ENCODE measurements at places on chromosomes 2 and 18. TPM values are rescaled to one million over a fixed set of nuclear protein-coding genes. Genes with fewer than 3 reads are reported as not detected.

GRCh38 chr2:239118675-239119211 is 270.9 kb downstream of the TWIST2 start:
- no peak for DNase-seq

DNA sequence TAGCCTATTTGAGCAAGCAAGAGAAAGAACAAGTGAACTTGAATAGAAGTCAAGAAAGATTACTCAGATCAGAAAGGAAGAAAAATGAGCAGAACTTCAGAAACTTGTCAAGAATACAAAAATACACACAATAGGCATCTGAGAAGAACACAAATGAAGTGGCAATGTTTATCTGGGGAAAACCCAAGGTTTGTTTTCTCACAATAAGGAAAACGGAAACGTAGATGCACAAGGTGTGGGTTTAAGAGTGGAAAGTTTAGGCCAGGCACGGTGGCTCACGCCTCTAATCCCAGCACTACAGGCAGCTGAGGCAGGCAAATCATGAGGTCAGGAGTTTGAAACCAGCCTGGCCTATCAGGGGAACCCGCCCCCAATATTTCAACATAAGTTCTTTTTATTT is 159.5 kb upstream of the GYPC start:
- no peak for DNase-seq

DNA sequence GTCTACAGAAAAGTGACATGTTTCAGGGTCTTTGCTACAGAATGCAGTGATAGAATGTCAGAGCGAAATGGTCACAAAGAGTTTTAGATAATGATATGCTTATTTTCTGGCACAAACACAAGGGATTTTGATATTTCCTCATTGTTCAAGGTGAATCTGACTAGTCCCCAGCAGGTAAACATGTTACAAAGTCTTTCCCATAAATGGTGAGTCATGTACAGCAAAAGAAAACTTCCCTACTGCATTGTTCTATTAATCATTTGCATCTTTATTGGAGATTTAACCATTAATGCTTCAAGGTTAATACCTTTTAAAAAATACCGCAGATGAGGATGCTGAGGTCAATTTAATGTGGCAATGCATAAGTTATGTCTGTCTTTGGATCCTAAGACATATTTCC is 19.1 kb upstream of the TRIB2 start:
- no peak for DNase-seq

DNA sequence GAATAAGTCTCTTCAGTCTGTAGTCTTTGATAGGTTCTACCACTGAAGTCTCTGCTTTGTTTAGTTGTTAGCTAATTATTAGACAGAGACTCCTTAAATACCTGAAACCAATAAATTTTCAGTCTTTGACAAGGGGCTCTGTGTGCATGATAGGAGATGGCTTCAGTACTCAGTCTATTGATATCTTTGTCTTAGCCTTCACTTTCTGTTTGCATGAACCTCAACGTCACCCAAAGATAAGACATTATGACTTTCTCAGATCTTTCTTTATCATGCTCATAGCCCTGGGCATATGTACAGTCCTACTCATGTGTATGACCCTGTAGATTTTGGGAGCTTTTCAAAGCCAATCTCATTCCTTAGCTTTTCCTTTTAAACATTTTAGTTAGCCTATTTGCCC is 183.5 kb upstream of the GCFC2 start:
- peak; percentile 23 for DNase-seq

DNA sequence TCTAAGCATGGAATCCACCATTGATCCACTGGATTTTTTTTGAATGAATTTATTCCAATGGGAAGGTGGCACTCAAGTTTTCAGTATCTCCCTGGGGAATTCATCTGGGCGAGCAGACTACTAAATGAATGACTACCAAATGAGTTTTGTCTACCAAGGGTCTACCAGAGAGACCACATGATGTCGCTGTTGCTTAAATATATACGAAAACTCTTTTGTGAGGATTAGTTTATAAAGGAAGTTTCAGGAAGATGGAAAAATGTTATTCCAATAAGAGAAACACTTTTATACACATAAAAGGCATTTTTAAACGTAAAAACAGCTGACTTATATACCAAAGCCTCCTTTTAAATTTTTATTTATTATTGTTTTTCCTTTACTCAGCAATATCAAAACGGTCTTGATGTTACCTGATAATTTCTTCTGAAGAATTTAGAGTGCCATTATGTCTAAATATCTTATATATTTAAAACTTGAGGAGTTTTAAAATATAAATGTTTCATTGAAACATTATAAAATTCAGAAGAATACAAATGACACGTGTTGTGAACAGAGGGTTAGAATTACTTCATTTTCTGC is 139.7 kb downstream of the HRH4 start:
- DNase-seq, result peak; percentile 79

- no peak for DNase-seq
Measured at GRCh38 chr2:46836295-46837111, 79.1 kb downstream of the MCFD2 start.

GRCh38 chr2:40113272-40113968 is 334.4 kb upstream of the THUMPD2 start:
- DNase-seq, result no peak

GRCh38 chr2:40373111-40373510 is 78.8 kb downstream of the SLC8A1 start:
- DNase-seq, result no peak

GRCh38 chr2:235493775-235494715 is at the start of gene AGAP1:
TSS of gene AGAP1 (plus strand) at chr2:235494043.
- peak; percentile 96 for DNase-seq

GRCh38 chr2:48088994-48089393 is 182.7 kb upstream of the FBXO11 start:
- no peak for DNase-seq

DNA sequence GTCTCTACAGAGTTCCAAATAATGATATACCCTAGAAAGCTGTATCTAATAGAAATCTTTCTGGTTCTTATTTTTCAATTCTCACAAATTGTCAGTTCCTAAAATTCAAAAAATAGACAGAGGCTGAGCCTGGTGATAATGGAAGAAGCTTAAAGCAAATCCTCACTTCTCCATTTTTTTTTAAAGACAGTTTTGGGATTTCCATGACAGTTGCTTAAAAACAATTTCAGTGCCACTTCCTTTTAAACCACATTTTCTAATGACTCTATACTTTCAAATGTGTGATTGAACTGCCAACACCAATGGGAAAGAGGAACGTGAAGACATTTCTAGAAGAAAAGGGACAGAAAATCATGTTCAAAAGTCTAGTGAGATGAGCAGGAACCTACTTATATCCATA is 4.0 kb downstream of the GKN2 start:
- no peak for DNase-seq

DNA sequence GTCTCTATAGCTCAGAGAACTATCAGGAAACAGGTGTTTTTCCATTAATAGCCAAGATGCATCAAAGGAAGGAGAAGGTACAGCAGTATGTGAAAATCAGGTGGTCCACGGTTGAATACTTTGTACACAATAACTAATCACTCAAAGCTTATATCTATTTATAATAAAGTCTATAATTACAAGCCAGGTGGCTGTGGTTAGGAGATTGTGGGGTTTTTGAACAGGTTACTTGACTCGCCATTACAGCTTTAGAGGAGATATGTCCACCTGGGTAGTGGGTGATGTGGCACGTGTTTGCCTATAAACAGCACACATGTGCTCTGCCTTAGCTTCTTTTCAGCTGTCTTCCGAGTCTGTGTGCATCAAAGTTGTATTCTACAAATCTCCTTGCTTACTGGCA is 892.2 kb upstream of the ZEB2 start:
- DNase-seq, result no peak

GRCh38 chr2:148130581-148130980 is 109.7 kb downstream of the MBD5 start:
- peak; percentile 36 for DNase-seq

- no peak for DNase-seq
Measured at GRCh38 chr18:54856105-54856646, 27.9 kb downstream of the RAB27B start.

DNA sequence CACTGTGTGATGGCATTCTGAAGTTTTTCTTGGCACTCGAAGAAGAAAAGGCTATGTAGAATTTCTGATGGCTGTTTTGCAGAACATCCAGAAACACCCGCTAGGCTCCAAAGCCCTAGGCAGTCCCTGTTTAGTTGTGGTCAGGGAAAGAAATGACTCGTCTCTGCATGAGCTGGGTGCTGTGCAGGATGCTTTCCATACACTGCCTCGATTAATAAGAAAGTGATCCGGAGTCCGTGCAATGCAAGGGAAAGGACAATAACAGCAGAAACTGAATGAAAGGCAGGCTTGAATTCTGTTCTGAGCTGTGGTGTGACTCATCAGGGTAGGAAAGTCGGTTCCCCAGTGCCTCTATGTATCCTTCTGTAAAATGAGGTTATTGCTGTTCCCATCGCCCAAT is 18.7 kb downstream of the MAPRE3 start:
- no peak for DNase-seq

- no peak for DNase-seq
Measured at GRCh38 chr2:192159736-192160135, 35.0 kb downstream of the TMEFF2 start.

DNA sequence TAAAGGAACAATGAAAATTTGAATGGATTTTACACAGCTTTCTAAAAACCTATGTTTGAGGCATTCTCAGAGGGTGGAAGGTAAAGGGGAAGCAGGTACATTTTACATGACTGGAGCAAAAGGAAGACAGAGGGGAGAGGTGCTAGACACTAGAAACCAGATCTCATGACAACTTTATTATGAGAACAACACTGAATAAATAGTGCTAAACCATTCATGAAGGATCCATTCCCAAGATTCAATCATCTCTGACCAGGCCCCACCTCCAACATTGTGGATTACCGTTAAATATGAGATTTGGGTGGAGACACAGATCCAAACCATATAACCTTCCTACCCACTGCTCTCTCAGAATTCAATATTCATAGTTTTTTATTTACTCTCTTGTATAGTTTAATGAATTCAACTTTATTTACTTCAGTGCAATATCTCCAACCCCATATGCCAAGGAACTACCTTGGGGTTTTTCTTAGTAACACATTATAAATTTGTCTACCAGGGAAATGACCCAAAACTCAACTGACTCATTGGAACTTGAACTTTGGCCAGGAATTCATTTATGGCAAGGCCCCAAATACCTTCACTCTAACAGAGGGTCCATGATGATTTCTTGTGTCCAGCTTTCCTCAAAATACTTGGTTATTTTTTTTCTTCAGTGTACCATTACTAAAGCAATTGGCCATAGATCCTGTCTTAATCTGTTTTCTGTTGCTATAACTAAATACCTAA is 317.8 kb downstream of the GULP1 start:
- no peak for DNase-seq

DNA sequence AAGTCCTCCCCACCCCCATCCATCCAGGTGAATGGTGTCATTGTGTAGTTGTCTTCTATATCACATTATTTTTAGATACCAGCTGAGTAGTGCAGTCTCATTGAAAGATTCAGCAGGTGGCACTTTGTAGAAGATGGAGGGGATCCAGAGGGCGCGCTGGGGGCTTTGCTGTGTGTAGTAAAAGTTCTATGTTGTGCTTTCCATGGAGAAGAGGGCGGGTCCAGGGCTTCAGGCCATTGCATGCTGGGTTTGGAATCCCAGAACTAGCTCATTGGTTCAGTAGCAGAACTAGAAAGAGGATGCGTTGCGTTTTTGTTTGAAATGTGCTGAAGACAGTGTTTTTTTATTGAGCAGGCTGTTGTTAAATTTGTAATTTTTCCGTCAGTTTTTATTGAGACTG is 120.0 kb downstream of the MAP4K4 start:
- DNase-seq, result no peak

GRCh38 chr2:223328578-223328977 is 273.6 kb downstream of the SCG2 start:
- no peak for DNase-seq

GRCh38 chr2:189581354-189582139 is 961 bp upstream of the SLC40A1 start:
- peak; percentile 53 for DNase-seq

GRCh38 chr18:12238826-12239225 is 15.3 kb upstream of the CIDEA start:
- no peak for DNase-seq

DNA sequence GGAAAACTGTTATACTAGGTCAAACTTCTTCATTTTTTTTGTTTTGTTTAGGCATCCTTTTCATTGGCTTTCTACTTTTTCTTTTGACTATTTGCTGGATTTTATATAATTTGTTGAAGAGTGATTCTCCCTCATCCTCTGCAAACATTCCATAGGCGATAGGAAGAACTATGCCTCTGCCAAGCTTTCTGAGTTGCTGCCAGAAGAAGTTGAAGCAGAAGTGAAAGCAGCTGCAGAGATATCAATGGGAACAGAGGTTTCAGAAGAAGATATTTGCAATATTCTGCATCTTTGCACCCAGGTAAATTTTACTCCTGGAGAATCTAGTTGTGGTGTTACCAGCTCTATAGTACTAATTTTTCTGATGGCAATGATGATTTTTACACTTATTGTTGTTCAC is 25.4 kb downstream of the NOP58 start:
- DNase-seq, result no peak

DNA sequence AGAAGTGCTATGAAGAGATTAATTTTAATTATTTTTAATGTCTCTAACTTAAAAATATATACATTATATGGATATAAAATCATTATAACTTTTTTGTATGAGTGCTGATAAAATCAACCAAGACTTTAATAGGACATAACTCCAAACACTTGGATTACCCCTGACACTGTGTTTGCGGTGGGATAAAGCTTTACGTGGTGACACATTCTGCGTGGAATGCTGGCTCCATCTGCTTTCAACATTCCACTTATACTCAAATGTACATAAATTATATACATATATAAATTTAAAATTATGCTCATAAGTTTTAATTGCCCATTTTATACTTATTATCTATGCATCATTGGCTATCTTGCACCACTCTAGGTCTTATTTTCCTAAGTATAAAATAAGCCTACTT is 30.5 kb downstream of the LINC00305 start:
- no peak for DNase-seq

- peak; percentile 83 for DNase-seq
Measured at GRCh38 chr2:160493227-160494028, at the start of gene RBMS1. TSS of gene RBMS1 (minus strand) at chr2:160493807. CDS start at chr2:160493363, 444 bp downstream.

GRCh38 chr18:3845161-3845560 is 395.2 kb downstream of the TGIF1 start:
- DNase-seq, result no peak

The LIMS4 gene
- polyA plus RNA-seq, result 0.31 TPM

The GREB1L gene
- 15.1 TPM for polyA plus RNA-seq

The DNPEP gene
- polyA plus RNA-seq, result 79.0 TPM

The SOX11 gene
- 2.5 TPM for polyA plus RNA-seq

The CLHC1 gene
- polyA plus RNA-seq, result 10.6 TPM

The VWA3B gene
- polyA plus RNA-seq, result not detected

The SMCHD1 gene
- 15.7 TPM for polyA plus RNA-seq

The IL1R1 gene
- 49.6 TPM for polyA plus RNA-seq

The ZBTB7C gene
- polyA plus RNA-seq, result 1.1 TPM

The CNGA3 gene
- not detected for polyA plus RNA-seq

The ME2 gene
- 30.2 TPM for polyA plus RNA-seq

The METAP1D gene
- polyA plus RNA-seq, result 6.0 TPM

The NBEAL1 gene
- 22.2 TPM for polyA plus RNA-seq
